OCI-M1 (cell line): ENCODE measurements at places on chromosomes 2 and 18.

DNA sequence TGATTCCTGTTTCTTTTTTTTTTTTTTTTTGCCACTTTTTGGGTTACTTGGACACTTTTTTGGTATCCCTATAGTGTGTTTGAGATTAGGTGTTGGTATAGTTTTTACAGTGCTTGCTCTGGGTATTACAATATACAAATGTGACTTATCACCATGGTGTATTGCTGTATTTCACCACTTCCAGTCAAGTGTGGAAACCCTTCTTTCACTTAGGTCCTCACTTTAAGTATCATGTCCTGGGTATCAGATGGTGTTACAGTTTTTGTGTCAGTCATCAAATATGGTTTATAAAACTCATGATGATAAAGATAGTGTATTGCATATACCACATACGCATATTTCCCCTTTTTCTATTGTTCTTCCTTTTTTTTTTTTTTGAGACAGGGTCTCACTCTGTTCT, 1.8 kb downstream of the ATP9B start:
- DNase-seq, result peak; percentile 33

DNA sequence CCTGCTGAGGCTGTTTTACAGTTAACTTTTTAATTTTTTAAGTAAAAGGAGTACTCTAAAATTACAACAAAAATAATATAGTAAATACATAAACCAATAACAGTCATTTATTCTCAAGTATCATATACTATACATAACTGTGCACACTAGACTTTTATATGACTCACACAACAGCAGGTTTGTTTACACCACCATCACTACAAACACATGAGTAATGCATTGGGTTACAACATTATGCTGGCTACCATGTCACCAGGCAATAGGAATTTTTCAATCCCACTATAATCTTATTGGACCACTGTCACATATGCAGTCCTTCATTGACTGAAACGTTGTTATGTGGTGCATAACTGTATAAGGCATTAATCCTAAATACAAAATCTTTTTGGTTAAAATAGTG, 42.5 kb downstream of the RASGRP3 start:
- no peak for DNase-seq

- DNase-seq, result no peak
Observed at GRCh38 chr2:233807215-233807865, 29.2 kb downstream of the MROH2A start.

DNA sequence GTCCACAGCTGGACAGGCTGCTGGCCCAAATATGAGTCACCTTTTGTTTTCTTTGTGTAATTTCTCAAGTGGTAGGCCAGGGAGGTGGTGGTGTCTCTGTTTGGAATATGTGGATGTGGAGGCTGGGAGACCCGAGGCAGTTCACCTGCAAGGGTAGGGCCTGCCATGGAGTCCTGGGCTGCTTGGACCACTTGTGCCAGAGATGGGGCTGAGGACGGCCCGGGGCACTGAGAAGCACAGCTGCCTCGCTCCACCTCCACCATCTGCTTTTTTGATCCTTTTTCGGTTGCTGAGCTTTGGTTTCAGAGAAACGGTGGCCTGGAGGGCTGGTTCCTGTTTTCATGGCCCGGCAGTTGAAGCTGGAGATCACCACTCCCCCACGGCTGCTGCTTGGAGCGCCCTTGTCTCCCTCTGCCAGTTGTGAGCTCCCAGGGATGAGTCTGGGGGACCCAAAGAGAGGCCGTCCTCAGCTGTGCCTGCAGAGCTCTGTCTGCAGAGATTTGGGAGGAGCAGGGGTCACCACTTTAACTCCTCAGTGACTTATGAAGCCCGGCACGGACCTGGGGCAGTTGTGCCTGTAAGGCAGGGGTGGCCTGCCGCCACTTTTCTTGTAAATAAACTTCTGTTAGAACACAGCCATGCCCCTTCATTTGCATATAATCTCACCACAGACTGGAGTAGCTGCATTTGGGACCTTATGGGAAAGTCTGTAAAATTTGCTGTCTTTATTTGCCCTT, 67.6 kb upstream of the MCFD2 start:
- peak; percentile 91 for DNase-seq

- DNase-seq, result no peak
Observed at GRCh38 chr18:12315911-12316310, 7.9 kb downstream of the TUBB6 start.
